Skeletal muscle cell (primary cell): ENCODE measurements at places on chromosomes 4 and X.

DNA sequence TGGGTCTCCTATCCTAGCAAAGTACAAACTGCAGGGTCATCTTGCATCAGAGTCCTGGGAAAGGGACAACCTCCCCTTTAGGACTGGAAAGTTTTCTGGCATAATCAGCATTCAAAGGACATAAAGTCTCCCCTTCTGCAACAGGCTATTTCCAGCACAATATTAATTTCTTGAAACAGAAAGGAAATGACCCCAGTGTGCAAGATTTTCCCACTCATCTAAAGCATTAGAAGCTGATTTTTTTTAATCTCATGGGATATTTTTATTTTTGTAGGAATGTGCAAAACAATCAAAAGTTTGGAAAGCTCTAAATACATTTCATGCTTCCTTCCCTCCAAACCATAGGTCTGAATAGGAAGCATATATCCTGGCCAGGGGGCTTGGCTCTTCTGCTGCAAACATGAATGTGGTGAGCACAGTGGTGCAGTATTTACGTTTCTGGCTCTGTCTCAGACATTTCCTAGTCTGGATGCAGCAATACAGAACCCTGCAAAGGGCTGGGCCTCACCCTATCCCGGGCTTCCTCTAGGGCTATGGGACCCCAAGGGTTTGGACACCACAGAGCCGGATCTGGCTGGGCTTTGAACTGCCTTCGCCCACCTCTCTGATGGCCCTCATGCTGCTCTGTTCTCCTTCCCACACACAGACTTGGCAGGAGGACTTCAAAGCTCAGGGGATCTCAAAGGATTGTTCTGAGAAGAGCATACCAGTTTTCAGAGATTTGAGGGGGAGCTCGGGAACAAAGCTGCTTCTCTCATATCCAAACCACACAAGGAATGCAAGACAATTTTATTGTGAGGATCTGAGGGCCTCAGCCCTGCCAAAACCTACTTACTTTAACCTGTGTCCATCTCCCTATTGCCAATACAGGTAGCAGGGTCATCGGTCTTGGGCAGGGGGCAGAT lies 64.9 kb downstream of the POLR2B start:
- DNase-seq = peak; percentile 97

DNA sequence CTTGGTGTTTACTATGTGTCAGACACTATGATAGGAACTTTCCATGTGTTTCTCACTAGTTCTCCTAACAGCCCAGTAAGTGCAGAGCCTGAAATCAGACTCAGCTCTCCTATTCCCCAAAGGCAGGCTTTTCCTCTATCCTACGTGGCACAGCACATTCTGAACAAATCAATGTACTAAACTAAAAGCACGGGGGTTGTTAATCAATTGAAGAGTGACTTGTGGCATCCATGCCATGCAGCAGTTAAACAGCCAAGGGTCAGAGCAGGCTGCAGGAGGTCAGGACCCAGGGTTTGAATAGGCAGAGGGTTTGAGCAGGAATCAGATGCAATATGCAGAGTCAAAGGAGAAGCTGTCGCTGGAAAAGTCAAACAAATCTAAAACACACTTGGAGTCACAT lies 289.7 kb upstream of the LDB2 start:
- no peak for DNase-seq

- DNase-seq = no peak
Measured at GRCh38 chrX:41666251-41666650, 22.5 kb upstream of the GPR34 start.

- DNase-seq = no peak
Measured at GRCh38 chr4:110034026-110034393, 121.3 kb downstream of the EGF start.

DNA sequence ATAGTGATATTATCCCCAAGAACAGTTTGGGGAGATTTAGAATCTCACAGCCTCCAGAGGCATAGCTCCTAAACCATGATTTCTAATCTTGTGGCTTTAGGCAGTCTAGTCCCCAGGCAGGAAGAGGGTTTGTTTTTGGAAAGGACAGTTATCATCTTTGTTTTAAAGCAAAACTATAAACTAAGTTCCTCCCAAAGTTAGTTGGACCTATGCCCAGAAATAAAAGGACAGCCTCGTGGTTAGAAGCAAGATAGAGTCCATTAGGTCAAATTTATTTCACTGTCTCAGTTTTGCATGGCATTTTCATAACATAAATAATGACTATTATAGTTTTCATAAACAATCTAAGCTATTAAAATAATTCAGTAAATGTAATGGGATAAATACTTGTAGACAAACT lies 120.5 kb downstream of the MAGEC2 start:
- DNase-seq = no peak

GRCh38 chr4:1565598-1566295 lies 118.4 kb downstream of the FAM53A start:
- no peak for DNase-seq

DNA sequence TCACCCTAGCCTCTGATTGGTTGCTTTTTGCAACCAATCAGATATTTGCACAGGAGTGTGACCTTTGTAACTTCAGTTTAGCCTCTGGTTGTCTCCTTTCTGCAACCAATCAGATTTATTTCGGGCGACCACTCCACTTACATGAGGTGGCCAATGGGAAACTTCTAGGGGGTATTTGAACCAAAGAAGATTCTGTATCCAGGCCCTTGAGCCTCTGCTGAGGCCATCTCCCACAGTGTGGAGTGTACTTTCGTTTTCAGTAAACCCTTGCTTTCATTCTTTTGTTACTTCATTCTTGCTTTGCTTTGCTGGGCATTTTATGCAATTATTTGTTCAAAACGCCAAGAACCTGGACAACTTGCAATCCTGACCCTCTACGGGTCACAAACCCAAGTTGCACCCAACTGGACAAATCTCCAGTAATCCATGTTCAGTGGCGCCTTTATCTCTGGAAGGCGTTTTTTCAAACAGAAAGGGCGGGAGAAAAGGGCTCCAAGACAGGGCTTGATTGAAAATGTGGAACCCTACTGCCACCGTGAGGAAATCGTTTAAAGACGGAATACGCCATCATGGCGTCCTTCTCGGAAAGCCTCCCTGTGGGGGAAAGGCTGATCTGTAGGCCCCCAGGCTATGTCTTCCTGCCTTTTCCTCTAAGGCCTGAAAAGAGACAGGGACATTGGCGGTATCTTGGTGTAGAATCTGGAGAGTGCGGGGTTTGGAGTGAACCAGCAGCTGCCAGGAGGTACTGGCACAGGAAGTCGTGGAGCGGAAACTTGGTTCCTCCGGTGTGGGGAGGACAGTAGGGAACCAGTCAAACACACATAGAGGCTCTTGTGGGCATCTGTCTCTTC lies 184.6 kb downstream of the OR13H1 start:
- no peak for DNase-seq

DNA sequence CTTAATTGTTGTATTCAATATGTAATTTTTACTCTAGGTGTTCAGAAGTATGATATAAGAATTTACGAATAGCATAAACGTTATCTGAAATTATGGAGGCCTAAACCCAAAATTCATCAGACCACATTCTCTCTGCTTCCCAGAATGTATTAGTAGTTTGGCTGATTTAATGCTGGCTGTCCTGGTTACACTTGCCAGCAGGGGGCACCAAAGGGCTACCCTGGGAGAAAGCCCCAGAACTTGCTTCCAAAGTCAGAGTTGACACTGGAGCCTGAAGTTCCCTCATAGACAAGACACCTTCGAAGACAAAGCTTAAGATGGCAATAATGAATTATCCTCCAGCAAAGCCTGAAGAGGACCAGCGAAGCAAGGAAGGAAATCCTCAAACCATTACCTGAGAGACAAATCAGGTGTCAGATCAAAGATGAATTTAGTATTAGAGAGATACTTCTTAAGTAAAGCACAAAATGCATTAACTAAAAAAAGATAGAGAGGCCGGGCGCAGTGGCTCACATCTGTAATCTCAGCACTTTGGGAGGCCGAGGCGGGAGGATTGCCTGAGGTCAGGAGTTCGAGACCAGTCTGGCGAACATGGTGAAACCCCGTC lies 11.3 kb upstream of the ANOS1 start:
- DNase-seq = no peak

GRCh38 chr4:182877326-182877883 lies 39.8 kb downstream of the DCTD start:
- no peak for DNase-seq

DNA sequence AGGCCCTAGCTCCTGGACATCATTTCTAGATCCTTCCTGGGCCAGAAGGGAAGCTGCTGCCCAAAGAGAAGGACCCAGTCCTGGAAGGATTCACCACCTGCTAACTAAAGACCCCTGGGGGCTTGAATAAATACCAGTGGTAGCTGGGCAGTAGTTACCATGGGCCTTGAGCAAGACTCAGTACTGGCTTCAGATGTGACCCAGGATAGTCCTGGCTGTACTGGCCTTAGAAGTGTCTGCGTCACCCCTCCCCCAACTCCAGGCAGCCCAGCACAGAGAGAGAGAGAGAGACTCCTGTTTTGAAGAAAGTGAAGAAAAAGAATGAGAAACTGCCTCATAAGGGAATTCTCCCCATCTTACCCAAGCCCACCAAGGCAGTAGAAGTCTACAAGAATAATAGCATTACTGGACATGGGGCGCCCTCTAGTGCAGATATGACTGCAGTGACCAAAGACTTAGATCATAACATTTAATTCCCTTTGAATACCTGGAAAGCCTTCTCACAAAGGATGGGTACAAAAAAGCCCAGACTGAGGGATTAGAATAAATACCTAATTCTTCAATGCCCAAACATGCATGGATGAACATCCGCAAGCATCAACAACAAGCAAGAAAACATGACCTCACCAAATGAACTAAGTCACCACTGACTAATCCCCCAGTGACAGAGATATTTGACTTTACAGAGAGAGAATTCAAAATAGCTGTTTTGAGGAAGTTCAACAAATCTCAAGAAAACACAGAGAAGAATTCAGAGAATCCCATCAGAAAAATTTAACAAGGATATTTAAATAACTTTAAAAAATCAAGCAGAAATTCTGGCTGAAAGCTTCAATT lies 171.8 kb downstream of the HNRNPD start:
- DNase-seq = no peak

DNA sequence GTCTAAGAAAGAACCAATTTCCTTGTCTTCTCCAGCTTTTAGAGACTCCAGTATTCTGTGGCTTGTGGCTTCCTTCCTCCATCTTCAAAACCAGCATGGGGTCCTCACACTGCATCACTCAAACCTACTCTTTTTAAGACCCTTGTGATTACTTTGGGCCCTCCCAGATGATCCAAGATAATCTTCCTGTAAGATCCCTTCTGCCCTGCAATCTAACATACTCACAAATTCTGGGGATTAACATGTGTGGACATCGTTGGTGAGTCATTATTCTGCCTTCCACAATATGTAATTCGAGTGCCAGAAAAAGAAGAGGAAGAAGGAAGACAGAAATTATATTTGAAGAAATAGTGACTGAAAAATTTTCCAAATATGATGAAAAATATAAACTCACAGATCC lies 47.9 kb downstream of the BEND4 start:
- peak; percentile 19 for DNase-seq

DNA sequence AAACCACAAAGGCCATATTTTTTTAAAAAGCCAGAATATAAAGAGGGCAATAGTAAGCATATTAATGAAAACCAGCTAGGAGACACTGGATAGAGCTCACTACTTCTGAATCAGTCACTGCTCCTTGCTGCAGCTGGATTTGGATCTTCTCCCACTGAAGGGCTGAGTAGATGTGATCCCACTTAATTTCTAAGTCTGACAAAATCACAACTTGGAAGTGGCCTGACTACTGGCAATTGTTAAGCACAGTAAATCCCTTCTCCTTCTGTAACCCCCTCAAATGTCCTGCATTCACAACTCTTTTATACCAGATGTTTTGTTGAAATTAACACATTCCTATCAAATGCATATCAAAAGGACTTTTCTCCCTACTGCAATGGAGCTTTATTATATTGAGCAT lies 72.9 kb downstream of the AMMECR1 start:
- DNase-seq = no peak

DNA sequence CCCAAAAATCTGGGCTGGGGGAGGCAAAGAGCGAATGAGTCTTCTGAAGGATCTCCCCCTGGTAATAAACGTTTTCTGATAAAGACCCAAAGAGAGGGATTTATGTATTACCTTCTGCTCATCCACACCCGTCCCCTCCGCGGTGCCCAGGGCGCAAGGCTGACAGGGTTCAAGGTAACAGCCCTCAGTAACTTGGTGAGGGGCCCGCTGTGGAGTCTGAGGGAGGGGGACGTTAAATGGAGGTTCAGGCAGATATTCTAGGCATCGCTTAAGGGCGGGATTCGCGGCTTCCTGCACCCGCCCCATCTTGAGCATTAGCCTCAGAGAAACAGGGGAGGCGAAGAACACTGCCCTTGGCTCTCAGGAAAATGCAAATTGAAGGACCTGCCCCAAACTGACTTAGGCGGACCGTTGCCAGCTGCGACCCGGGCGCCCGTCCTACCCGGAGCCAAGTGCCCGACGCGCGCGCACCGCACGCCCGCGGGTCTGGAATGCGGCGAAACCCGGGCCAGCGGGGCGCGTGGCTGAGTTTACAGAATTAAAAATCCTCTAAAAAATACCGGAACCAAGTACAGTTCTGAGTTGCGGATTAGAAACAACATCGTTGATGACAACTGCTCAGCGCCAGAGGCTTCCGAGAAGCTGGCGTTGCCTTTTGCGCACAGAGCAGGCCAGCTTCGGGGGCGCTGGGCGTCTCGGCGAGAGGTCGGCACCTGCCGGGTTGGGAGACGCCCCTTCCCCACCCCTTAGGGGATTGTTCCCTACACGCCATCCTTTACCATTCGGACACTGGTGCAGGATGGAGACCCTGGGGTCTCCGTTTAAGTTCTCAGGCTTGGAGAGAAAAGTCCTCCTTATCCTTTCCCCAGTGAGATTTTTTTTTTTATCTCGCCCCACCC lies 2.8 kb downstream of the HELT start:
- no peak for DNase-seq

GRCh38 chr4:158208963-158209640 lies 1.2 kb upstream of the TMEM144 start:
- no peak for DNase-seq

DNA sequence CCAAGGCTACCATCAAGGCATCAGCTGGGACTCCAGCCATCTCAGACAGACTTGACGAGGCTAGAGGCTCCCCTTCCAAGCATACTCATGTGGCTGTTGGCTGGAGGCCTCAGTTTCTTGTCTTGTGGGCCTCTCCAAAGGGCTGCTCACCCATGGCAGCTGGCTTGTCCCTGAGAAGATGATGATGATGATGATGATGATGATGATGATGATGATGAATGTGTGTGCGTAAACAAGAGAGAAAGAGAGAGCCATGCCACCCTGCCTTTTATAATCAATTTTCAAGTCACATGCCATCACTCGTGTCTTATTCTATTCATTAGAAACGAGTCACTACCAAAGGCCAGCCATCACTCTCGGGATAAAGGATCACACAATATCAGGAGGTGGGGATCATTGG lies 60.5 kb upstream of the ADGRG2 start:
- no peak for DNase-seq

GRCh38 chr4:130659320-130659719 lies 1563.4 kb downstream of the C4orf33 start:
- no peak for DNase-seq
